AG09309 (cell line): ENCODE measurements at places on chromosomes 6 and 20.
A peak's percentile ranks its signal among the peaks of the same experiment; 100 is the strongest.

- DNase-seq = peak; percentile 25
Measured at GRCh38 chr20:33518071-33518470, 28.2 kb downstream of the CBFA2T2 start.

DNA sequence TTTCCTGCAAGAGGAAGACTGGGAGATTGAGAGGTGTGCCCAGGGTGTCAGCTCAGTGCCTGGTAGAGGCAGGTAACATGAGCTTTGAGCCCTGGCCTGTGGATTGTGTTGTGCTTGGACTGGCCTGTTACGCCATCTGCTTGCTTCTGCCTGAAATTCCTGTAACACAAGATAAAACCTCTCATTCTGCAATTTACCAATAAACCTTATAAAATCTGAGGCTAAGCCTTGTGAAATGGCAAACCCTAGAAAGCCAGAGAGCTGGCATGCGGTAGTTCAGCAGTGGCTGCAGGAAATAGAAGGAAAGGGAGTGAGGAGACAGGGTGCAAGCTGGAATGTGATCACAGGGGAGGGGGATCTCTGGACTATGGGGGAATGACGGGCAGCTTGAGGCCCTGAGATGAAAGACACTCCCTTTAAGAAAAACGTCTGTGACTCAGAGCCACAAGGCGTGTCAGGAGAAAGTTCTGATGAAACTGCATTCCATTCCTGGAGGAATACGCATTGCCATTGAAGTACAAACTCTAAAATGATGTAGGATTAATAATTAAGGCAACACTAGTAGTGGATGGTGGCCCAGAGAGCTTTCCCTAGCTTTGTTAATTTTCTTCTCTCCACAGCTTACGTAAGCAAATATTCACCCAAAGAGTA lies 26.3 kb upstream of the TFAP2A start:
- peak; percentile 96 for DNase-seq

GRCh38 chr6:165637586-165637985 lies 25.5 kb downstream of the PDE10A start:
- DNase-seq = no peak

- DNase-seq = no peak
Measured at GRCh38 chr6:131383421-131384411, 189.3 kb upstream of the ARG1 start.

DNA sequence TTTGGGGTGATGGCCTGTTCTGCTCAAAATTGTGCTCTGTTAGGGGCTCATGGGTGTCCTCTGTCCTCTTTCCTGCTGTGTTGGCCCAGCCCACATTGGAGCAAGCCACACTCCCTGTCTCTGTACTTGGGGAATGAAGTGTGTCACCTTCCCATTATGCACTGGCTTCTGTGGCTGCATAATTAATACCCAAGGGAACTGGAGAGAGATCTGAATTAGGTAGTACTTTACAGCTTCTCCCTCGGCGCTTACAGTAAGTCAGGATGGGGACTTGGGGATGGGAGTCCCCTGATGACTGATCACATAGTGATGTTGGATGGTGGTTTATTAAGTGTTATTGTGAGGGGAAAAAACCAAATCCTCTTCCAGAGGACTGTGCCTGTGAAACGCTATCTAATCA lies 116.6 kb downstream of the FOXO3 start:
- no peak for DNase-seq

DNA sequence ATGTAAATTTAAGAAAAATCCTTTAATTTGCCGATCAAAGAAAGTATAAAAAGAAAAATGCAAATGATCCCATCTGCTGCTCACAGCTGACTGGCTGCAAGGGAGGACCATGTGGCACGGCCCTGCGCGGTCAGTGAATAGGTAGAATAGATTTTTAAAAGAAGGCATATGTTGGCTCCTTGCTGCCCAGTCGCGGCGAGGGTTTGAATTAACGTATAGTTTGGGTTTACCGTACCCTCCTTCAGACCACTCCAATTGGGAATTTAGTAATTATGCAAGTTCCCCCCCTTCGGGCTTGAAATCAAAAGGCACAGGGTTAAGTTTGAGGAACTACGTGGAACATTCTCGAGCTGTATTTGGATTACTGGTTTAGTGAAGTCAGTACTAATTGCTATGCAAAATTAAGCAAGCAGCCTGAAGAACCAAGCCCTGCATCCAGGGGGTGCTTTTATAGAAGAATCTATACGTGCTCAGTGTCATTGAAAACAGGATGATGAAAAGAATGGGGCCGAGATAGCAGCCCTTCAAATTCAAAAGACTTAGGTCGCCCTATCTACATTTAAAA lies 1.1 kb upstream of the BEND3 start:
- no peak for DNase-seq

DNA sequence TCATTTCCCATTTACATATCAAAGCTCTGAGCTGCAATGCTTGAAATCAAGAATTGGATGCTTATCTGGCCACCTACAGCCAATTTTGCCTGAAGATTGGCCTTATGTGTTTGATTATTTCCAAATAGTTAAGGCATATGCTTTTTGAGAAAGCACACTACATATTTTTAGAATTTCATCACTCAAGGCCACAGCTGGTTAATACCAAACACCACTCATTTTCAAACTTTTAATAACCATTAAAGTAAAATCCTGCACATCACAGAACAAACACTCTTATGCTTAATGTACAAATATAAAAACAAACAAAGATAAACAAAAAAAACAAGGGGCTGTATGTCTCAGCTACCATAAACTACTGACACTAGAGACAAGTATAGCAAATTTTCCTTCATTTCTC lies 96.9 kb upstream of the HMGCLL1 start:
- no peak for DNase-seq
